ENCODE measurements at places on chromosomes 13 and 19.

GRCh38 chr19:48714759-48715675 lies 4.5 kb downstream of the MAMSTR start:
- DNase-seq: no peak

GRCh38 chr19:54247106-54247930 lies 4.7 kb upstream of the LILRA6 start:
- DNase-seq: no peak

GRCh38 chr19:13861392-13861713 lies 15.6 kb upstream of the NANOS3 start:
- DNase-seq: no peak

DNA sequence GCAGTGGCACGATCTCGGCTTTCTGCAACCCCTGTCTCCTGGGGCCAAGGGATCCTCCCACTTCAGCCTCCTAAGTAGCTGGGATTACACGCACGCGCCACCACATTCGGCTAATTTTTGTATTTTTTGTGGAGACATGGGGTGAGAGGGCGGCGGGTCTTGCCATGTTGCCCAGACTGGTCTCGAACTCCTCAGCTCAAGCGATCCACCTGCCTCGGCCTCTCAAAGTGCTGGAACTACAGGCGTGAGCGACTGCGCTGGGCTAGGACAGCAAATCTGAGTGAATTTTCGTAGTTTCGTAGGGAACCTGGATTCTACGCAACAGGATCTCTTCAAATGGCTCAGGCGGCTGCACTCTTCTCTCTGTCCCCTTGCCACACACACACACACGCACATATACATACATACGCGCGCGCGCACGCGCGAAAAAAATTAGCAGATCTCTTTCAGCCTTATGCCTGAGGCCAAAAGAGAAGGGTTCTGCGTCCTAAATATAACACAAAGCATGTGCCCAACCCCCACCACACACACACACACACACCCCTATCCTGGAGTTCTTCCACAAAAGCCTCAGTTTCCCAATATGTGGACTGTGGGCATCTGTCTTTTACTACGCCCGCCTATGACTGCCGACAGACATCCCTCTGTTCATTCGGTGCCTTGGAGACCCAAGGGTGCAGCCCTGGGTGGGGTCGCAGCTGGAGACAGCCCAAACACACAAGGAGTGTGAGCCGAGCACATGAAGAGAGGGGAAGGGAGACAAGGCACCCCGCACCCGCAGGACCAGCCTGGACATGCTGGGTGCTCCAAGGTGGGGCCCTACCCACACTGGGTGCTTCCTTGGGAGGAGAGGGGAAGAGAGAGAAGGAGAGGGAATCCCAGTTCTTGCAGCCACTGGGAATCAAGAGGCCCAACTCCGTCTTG lies 616 bp downstream of the PINLYP start:
- DNase-seq: no peak

GRCh38 chr13:110012102-110012739 lies 225.8 kb upstream of the IRS2 start:
- DNase-seq: peak; percentile 96

- no peak for DNase-seq
These were observed 61.0 kb downstream of the STK24 start for GRCh38 chr13:98515818-98516465.

DNA sequence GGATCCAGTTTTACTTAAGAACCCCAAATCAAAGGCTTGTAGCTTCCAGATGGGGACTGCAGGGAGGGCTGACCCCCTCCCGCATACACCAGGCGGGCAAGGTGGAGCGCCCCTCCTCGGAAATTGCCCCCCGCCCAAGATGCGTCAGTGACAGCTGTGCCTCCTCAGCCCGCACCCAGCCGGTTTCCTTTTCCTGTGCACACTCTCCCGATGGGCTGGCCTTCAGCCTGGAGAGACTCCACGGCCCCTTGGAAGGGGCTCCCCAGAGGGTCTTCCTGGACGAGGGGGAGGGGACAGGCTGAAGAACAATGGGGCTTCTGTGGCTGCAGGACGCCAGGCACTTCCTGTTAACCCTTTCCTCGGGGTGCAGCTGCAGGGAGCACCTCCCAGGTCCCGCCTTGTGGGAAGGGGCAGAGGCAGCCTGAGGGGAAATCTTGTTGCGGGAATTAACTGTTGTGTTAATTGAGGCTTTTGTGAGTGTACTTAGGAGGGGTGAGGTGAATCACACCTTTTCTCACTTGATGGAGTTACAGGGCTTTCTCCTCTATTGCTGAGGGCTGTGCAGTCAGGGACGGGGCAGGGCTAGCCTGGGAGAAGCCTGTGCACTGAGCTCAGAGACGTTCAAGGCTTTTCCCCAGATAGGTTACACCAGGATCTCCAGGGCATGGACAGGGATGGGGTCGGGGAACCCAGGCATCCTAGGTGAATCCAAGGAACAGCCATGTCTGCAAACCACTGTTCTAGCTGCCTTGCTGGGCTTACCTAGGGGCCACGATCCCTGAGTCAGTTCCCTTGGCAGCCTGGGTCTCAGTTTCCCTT lies 14.3 kb downstream of the IER2 start:
- DNase-seq: no peak

GRCh38 chr13:38872693-38873092 lies 117.9 kb downstream of the STOML3 start:
- no peak for DNase-seq

- no peak for DNase-seq
These were observed 21.2 kb upstream of the CEACAM6 start for GRCh38 chr19:41734156-41734555.

- DNase-seq: no peak
These were observed 3.7 kb upstream of the HSH2D start for GRCh38 chr19:16139752-16140151.

DNA sequence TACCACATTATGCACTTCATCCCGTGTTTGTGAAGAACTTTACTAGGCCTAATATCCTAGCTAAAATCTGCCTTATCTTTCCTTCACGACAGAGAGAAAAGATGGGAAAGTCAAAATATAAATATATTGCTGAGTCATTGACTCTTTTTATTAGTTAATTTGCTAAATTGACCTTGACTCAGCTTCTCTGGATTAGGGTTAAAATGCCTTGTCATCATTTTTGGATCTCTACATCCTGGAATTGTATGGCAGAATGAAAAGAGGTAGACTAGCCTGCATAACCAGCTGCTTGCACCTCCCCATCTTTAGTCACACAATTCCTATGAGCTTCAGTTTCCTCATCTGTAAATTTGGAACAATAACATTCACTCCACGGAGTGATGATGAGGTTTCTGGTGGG lies 280.3 kb downstream of the DCT start:
- DNase-seq: no peak

GRCh38 chr19:30742406-30742938 lies 370.3 kb downstream of the ZNF536 start:
- no peak for DNase-seq

GRCh38 chr13:29924482-29925350 lies 74.3 kb upstream of the UBL3 start:
- peak; percentile 61 for DNase-seq

Measured in brain microvascular endothelial cell (primary cell).